Fibroblast of skin of right biceps (primary cell): ENCODE measurements at places on chromosomes 6 and 20.
A peak's percentile ranks its signal among the peaks of the same experiment; 100 is the strongest.

DNA sequence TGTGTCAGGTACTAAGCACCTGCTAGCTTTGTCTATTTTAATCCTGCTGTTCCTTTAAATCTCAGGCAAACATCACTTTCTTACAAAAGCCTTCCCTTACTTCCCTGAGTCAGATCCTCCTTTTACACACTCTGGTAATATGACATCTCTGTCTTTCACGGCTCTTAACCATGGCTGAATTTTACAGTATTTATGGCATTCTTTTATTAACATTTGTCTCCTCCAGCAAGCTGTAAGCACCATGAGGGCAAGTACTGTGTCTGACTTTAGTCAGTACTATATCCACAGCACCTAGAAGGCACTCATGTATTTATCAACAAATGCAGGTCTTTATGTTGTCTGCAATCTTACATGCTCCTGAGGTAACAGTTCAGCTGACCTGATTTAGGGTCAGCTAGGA, 33.7 kb upstream of the HBS1L start:
- no peak for DNase-seq

- peak; percentile 26 for DNase-seq
Observed at GRCh38 chr6:52984247-52984646, 10.8 kb downstream of the GSTA4 start.

DNA sequence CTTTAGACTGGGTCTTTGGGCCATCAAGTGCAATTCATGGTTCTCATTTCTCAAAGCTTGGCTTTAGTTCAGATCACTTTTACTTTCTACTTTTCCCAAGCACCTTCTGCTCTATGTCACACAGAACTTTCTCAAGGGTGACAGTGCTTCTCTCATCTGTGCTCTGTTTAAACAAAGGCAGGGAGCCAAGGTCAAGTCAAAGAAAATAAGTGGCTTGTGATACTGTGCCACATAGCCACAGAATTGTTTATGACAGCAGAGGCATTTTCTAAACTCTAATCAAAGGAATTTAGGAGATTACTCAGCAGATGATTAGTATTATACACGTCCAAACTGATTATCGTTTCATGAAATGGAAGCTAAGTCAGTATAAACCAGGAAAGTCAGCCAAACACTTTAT, 348.0 kb downstream of the HDGFL1 start:
- DNase-seq = no peak

GRCh38 chr6:101545191-101545590, 151.7 kb downstream of the GRIK2 start:
- peak; percentile 9 for DNase-seq

DNA sequence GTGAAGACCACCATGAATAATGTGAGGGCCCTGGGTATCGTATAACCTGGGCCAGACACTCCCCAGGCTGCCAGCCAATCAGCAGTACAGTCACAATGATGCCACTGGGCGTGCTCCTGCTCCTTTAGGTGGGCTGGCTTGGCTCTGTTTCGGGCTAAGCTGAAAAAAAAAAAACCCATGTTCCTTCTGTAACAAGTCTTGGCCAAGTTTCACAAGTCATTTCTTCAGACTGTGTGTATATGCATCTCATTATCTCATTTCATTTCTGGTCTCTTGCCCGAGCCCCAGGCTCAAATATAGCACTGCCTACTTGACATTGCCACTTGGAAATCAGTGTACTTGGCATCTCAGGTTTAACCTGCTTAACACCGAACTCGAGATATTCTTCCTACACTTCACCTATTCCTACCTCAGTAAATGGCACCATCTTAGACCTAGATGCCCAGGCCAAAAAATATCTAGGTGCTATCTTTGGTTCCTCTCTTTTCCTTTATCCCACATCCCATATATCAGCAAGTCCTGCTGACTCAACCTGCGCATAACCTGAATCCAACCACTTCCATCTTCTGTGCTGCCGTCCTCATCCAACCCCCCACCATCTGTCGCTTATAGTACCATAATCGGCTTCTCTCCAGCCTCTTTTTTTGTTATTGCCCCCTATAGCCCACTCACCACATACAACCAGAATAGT, 1.8 kb downstream of the UQCC2 start:
- DNase-seq = no peak

DNA sequence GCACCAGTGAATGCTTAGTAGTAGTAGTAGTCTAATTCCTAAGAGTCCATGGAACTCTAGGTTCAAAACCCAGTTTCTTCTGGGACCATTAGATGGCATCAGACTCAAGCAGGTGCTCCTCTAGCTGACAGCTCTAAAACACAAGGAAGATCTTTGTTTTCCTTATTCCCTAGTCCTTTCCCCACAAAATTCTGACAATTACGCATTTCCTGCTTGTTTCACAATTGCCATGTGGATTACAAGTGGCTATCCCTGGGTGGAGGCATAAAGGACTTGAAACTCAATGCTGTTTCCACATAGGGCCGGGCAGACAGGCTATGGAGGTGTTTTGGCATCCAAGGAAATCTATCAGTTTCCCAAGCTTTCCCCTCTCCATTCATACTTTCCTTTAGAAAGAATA, 9.2 kb upstream of the HLA-DOB start:
- peak; percentile 53 for DNase-seq

- no peak for DNase-seq
Observed at GRCh38 chr6:15331143-15331542, 85.3 kb downstream of the JARID2 start.

DNA sequence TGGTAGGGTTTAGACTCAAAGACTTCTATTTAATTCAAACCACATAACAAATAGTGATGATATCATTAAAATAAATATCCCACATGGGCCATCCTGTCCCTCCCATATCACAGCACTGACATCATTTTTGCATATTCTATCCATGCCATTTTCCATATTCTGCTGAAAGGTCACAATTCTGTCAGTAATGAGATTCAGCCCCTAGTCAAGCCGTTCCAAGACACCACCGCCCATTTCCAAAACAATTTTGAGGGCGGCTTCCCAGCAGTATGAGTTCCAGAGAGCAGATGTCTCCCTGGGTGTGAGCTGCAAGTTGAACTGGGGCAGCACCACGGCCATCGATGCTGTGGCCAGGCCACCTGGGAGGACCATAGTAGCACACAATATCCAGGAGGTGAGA, 65.1 kb upstream of the PLEKHG1 start:
- DNase-seq = no peak

DNA sequence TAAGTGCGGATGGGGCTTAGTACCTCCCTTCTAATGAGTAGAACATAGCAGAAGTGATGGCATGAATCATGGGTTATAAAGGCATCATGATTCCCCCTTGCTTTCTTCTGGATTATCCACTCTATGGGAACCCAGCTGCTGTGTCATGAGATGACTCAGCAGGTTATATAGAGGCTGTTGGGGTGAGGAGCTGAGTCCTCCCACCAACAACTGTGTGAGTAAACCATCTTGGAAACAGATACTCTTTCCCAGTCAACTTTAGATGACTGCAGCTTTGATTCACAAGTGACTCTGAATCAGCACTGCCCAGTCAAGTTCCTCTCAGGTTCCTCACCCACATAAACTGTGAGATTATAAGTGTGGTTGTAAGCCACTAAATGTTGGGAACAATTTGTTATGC, 46.3 kb downstream of the FAM83B start:
- DNase-seq = peak; percentile 92

GRCh38 chr20:34065260-34065659, 46.8 kb downstream of the EIF2S2 start:
- peak; percentile 51 for DNase-seq

DNA sequence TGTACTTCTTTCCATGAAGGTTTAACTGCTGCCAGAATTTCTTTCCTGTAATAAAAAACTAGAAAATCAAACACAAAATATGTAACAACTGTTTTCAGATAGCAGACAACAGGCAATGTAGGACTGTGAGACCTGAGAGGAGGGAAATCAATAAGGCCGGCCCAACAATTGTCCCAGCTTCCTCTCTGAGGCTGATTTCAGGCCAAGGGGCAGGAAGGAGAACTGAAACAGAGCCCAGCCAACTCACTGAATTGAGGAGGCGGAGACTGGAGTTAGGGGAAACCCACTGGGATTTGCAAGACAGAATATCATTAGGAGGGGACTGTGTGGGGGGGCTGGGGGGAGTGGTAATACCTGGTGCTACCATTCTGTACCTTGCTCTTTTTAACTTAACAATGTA, 42.2 kb downstream of the FLRT3 start:
- DNase-seq = no peak

DNA sequence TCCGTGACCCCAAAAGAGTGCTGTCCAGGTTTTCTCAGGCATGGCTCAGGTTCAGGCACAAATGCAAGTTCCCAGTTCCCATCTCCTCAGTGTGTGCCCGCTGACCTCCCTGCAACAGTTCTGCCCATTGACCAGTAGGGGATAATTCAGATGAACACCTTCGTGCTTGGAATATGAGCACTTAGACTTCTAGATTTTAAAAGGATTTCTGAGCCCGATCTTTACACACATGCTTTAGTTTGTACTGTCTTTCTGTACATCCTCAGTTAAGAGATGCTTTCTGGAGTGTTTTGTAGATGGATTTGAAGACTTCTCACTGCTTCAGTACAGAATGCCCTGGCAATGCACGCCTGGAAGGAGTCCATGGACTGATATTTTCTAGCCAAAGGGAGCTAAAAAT, 239.6 kb upstream of the PLCB4 start:
- no peak for DNase-seq

DNA sequence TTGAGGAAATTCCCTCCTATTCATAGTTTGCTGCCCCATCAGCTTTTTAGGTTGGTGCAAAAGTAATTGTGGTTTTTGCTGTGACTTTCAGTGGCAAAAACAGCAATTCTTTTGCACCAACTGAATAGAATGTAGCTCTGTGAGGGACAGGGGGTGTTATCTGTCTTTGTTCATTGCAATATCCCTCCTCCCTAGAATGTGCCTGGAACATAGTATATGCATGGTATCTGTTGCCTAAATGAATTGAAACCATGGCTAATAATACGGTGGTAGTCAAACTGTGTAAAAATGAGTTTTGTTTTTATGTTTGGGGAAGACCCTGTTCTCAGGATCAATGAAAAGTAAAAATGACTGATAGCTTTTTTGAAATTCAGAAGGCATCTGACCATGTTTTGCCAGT, 45.1 kb downstream of the SCAND1 start:
- no peak for DNase-seq

DNA sequence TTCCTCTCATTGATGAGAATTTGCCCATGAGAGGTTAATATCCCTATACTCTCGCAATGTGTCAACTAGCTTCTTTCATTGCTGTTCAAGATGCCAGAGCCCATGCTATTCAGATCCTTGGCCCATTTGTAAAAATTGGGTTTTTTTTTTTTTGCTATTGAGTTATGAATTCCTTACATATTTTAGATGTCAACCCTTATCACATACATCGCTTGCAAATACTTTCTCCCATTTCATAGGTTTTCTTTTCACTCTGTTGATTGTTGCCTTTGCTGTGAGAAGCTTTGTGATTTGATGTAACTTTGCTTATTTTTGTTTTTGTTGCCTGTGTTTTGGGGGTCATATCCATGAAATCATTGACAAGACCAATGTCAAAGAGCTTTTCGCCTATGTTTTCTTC, 32.2 kb upstream of the IPCEF1 start:
- DNase-seq = peak; percentile 20
